ENCODE measurements at places on chromosomes 3 and 15. TPM values are rescaled to one million over a fixed set of nuclear protein-coding genes. Genes with fewer than 3 reads are reported as not detected.

- no peak overlapping the region for H3K27ac ChIP-seq
- no peak overlapping the region for H3K4me3 ChIP-seq
Observed at GRCh38 chr3:27729748-27730611, 7.9 kb upstream of the EOMES start.

DNA sequence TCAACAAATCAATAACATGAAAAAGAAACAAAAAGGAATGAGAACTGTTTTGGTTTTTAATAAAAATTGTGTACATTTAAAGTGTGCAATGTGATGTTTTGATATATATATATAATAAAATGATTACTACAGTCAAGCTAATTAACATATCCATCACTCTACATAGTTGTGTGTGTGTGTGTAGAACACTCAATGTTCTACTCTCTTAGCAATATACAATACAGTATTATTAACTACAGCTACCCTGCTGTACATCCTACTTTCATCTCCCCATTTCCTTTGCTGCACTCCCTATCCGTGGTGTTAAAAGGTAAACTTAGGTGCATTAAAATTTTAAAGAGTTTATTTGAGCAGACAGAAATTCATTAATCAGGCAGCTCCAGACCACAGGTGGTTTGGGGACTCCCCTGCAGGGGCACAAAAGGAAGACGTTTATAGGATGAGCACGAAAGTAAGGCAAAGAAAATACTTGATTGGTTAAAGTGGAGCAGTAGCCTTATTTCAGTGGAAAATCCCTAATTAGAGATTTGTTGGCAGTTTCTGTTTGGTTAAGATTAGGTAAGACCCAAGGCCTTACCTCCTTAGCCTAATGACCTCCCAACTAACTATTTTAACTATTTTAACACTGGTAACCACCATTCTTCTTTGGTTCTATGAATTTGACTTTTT is 61.8 kb upstream of the SNRK start:
- H3K27me3 ChIP-seq, result peaks cover 2% of the 10 kb centered on the region
- no peaks in the 10 kb centered on the region for H3K36me3 ChIP-seq
- H3K27ac ChIP-seq, result no peak overlapping the region
- no peaks in the 10 kb centered on the region for H3K4me1 ChIP-seq

DNA sequence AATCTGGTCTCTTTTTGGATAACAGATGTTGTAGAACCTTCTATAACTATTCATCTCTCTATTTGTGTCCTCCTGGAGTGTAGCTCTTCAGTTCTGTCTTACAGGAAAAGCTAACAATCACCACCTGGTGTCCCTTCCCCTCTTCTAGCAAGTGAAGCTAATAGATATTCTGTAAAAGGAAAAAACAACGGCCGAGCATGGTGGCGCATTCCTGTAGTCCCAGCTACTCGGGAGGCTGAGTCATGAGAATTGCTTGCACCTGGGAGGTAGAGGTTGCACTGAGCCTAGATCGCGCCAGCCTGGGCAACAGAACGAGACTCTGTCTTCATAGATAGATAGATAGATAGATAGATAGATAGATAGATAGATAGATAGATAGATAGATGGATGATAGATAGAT is 779.4 kb downstream of the TUSC7 start:
- H3K27me3 ChIP-seq, result no peaks in the 10 kb centered on the region
- H3K36me3 ChIP-seq, result no peaks in the 10 kb centered on the region
- H3K4me3 ChIP-seq, result no peak overlapping the region
- no peak for DNase-seq
- no peaks in the 10 kb centered on the region for H3K4me1 ChIP-seq
- no peak overlapping the region for H3K27ac ChIP-seq

- no peaks in the 10 kb centered on the region for H3K36me3 ChIP-seq
- peaks cover 14% of the 10 kb centered on the region for H3K4me1 ChIP-seq
- H3K4me3 ChIP-seq, result no peak overlapping the region
- H3K27me3 ChIP-seq, result no peaks in the 10 kb centered on the region
- no peak overlapping the region for H3K27ac ChIP-seq
- peak; percentile 69 for DNase-seq
Observed at GRCh38 chr15:48856942-48857341, 21.0 kb upstream of the EID1 start.

DNA sequence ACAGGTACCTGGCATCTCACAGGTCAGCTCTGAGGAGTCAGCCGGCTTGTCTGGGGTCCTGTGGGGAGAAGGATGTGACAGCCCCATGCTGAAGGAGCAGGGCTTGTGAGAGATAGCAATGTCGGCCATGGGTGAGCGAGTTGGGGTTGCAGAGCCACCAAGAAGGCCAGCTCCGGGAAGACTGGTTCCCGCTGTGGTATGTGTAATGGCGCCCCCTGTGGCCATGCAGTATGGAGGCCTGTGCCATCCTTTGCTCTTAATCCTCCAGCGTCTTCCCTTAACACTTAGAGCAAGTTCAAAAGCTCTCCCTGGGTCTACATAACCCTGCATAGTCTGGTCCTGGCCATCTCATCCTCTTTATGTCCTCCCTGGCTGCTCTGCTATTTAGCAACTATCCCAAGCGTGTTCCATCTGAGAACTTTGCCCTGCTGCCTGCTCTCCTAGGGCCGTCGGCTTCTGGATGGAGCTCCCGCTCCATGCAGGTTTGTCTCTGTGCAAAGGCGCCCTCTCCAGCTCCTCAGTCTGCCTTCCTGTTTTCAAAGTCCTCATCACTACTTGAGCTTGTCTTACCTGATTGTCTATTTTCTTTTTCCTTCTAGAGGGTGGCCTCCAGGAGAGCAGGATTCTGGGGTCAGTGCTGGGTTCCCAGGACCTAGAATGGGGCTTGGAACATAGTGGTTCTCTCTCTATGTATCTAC is 40.8 kb upstream of the IQCF6 start:
- no peaks in the 10 kb centered on the region for H3K36me3 ChIP-seq
- H3K4me3 ChIP-seq, result no peak overlapping the region
- H3K4me1 ChIP-seq, result no peaks in the 10 kb centered on the region
- no peak overlapping the region for H3K27ac ChIP-seq
- H3K27me3 ChIP-seq, result no peaks in the 10 kb centered on the region
- DNase-seq, result no peak

DNA sequence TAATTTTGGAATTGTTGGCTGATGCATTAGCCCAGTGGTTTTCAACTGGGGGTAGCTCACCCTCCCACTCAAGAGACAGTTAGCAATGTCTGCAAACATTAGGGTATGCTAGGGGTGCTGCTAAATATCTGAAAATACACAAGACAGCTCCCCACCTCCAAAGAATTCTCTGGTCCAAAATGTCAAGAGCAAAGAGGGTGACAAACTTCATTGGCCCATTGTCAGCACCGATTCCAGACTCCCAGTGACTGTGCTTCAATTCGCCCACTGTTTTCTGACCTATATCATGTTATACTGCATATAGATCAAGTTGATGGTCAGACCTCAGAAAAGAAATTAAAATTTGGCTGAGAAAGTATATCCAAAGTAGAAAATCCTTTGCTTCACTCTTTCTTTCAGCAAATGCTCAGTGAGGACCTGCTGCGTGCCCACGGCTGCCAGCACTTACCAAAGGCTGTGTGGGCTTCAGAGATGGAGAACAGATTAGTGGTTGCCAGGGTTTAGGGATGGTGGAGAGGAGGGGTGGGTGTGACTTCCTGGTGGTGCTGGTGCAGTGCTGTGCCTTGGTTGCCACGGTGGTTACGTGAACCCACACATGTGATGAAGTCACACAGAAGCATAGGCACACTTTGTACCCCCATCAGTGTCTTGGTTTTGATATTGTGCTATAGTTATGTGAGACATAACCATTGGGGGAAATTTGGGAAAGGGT is 204.0 kb downstream of the PLCL2 start:
- H3K27ac ChIP-seq, result no peak overlapping the region
- H3K27me3 ChIP-seq, result no peaks in the 10 kb centered on the region
- H3K4me3 ChIP-seq, result no peak overlapping the region
- DNase-seq, result no peak
- no peaks in the 10 kb centered on the region for H3K4me1 ChIP-seq

- no peaks in the 10 kb centered on the region for H3K27me3 ChIP-seq
- peaks cover 6% of the 10 kb centered on the region for H3K36me3 ChIP-seq
- DNase-seq, result peak; percentile 11
Observed at GRCh38 chr3:64023861-64024223, 548 bp upstream of the PSMD6 start.

- DNase-seq, result peak; percentile 4
Observed at GRCh38 chr15:31352339-31352751, 25.7 kb downstream of the KLF13 start.

GRCh38 chr15:35973029-35973428 is 427.1 kb upstream of the DPH6 start:
- no peaks in the 10 kb centered on the region for H3K4me1 ChIP-seq
- no peaks in the 10 kb centered on the region for H3K27me3 ChIP-seq
- no peak overlapping the region for H3K4me3 ChIP-seq
- no peak for DNase-seq
- H3K36me3 ChIP-seq, result no peaks in the 10 kb centered on the region

DNA sequence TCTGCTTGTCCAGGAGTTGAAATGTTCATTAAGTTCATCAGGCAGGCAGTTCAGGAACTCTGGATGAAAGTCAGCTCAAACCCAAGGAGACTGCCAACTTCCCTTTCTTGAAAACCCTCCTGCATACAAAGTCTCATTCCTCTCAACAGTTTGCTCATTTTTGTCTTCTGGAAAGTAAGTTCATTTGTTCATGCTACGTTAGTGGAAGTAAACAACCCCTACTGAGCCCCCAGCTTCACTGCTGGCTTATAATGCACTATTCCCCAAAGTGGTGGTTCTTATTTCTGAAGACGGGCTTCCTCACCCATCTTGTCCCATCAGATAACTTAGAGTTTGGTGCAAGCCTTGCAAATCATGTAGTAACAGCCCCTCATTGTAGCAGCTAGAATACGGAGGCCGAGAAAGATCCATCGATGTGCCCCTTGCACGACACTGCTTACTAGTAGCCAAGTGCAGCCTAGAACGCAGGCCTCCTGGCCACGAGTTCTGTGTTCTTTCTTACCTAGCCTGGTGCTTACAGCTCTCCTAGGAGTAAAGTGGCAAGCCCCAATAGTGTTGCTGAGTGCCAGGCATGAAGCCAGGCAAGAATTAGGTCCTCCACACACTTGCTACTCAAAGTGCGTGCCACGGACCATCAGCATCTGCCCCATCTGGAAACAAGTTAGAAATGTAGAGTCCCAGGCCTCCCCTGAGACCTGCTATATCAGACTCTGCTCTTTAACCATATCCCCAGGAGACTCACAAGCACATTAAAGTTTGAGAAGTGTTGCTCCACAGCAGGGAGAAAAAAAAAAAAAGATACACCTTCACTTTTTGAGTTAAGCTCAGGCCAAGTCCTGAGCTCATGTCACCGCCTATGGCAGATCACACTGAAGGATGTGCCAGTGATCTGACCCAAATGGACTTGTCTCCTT is 82.5 kb downstream of the RFTN1 start:
- no peaks in the 10 kb centered on the region for H3K27me3 ChIP-seq
- H3K36me3 ChIP-seq, result peaks cover 21% of the 10 kb centered on the region
- no peak for DNase-seq
- no peak overlapping the region for H3K27ac ChIP-seq

DNA sequence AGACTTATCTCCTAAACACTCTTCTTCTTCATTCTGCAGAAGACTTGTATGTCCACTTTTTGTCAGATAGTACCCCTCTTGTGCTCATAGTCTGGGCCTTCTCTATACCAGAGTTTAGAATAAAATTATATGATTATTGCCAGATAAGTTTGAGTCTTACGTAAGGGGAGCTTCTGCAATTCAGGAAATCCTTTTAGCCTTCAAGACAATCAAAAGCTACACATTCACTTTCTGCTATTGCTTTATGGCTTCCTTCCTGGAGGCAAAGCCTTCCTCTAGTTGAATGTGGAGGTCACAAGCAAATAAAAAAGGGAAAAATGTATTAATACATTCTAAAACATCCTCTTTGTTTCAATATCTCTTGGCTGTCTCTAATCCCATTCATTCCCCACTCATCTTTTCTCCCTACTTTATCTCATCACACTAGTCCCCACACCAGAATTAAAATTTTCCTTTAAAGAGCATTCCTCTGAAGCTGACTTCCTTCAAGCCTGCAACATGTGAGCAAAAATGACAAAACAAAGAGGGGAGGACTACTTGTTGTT is 186.8 kb downstream of the CPNE4 start:
- no peak overlapping the region for H3K27ac ChIP-seq
- H3K27me3 ChIP-seq, result no peaks in the 10 kb centered on the region
- H3K4me3 ChIP-seq, result no peak overlapping the region
- no peaks in the 10 kb centered on the region for H3K4me1 ChIP-seq
- no peak for DNase-seq
- H3K36me3 ChIP-seq, result no peaks in the 10 kb centered on the region

- no peak within 1 kb of the TSS for H3K27ac ChIP-seq
- DNase-seq, result peak; percentile 87
- no peaks in the 10 kb centered on the region for H3K36me3 ChIP-seq
- H3K27me3 ChIP-seq, result peaks cover 51% of the 10 kb centered on the region
- peak within 1 kb of the TSS; percentile 47 for H3K4me3 ChIP-seq
- H3K4me1 ChIP-seq, result peaks cover 1% of the 10 kb centered on the region
Observed at GRCh38 chr3:134794950-134795745, at the start of gene EPHB1. TSS of gene EPHB1 (plus strand) at chr3:134795260.

GRCh38 chr3:55305696-55306485 is 181.2 kb downstream of the WNT5A start:
- peak; percentile 57 for DNase-seq
- H3K4me1 ChIP-seq, result peaks cover 3% of the 10 kb centered on the region
- peak overlapping the region; percentile 67 for H3K27ac ChIP-seq
- no peaks in the 10 kb centered on the region for H3K36me3 ChIP-seq
- H3K4me3 ChIP-seq, result no peak overlapping the region

DNA sequence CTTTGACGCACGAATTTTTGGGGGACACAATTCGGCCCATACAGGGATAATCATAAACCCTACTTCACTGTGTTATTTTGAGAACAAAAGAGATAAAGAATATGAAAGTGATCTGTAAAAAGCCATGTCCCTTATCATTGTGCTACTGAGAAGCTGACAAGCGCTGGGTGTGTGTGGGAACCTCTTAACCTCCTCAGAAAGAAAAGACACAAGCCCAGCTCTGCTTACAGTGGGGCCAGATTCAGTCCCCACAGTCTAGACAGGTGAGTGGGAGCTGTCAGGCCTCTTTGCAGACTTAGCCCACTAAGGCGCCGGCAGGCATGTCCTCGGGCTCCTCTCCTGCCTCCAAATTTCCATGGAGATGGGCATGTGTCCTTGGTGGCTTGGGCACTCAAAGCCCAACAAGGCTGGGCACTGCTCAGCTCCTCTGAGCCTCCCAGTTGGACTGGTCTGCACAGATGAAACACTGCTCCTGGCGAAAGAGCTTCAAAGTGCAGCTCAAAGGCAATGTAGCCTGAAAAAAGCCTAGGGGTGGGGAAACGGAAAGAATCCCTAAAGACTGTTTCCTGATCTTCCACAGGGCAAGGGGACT is 64.4 kb upstream of the ETV5 start:
- no peaks in the 10 kb centered on the region for H3K4me1 ChIP-seq
- no peak overlapping the region for H3K4me3 ChIP-seq

- H3K27me3 ChIP-seq, result no peaks in the 10 kb centered on the region
- no peak overlapping the region for H3K4me3 ChIP-seq
- H3K36me3 ChIP-seq, result no peaks in the 10 kb centered on the region
- no peak overlapping the region for H3K27ac ChIP-seq
- DNase-seq, result no peak
Observed at GRCh38 chr3:114456742-114457141, 162.9 kb downstream of the TIGIT start.

DPPA2 gene
- not detected for total RNA-seq

CLDN18 gene
- not detected for total RNA-seq

SKOR1 gene
- not detected for total RNA-seq

COL6A5 gene
- not detected for total RNA-seq

SLCO2A1 gene
- under 0.01 TPM for total RNA-seq

GOLGA8K gene
- total RNA-seq, result not detected

GRM2 gene
- under 0.01 TPM for total RNA-seq

ZNF774 gene
- total RNA-seq, result 1.1 TPM

THUMPD3 gene
- total RNA-seq, result 60.5 TPM

IQCH gene
- total RNA-seq, result 2.5 TPM

Measured in IMR-90 (cell line).